ENCODE measurements at places on chromosomes 11 and 22.

- DNase-seq: no peak
Measured at GRCh38 chr22:46251266-46251665, 1.2 kb upstream of the CDPF1 start.

GRCh38 chr11:119284344-119285157, 32.4 kb downstream of the MCAM start:
- DNase-seq: no peak

DNA sequence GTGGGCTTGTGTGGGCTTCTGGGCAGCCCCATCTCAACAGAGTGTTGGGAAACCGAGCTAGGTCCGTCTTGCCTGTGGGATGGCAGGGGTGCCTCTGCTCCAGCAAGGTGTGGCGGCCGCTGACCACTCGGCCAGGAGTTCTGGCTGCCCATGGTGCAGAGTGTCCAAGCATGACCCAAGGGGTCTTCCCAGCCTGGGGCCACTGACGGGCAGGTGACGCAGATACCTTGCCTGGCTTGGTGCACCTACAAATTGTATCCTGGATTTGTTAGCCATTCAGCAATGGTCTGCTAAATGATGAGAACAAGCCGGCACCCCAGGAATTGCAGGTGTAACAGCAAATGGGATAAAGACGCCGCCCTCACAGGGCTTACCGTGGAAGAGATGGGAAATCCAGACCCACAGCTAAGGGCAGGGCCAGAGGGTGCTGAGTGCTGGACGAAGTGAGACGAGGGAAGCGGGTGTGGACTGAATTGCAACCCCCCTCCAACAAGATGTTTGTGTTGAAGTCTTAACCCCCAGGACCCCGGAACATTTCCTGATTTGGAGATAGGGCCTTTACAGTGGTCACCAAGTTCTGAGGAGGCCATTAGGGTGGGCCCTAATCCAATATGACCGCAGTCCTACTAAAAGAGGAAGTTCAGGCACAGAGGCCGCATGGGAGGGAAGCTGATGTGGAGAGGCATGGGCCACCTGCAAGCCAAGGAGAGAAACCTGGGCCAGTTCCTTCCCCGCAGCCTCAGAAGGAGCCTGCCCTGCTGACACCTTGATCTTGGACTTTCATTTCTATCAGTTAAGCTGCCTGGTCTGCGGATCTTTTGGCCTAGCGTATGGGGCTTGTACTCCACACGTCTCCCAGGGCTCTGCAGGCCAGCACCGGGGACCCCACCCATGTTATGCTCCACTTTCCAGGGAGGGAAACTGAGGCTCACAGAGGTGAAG, 45.2 kb upstream of the LINC01488 start:
- no peak for DNase-seq

GRCh38 chr11:59766542-59767224, 11.5 kb downstream of the STX3 start:
- DNase-seq: no peak

GRCh38 chr11:103668859-103669258, 367.6 kb upstream of the DDI1 start:
- DNase-seq: no peak

- no peak for DNase-seq
Measured at GRCh38 chr11:92409355-92409754, 184.7 kb downstream of the FAT3 start.

DNA sequence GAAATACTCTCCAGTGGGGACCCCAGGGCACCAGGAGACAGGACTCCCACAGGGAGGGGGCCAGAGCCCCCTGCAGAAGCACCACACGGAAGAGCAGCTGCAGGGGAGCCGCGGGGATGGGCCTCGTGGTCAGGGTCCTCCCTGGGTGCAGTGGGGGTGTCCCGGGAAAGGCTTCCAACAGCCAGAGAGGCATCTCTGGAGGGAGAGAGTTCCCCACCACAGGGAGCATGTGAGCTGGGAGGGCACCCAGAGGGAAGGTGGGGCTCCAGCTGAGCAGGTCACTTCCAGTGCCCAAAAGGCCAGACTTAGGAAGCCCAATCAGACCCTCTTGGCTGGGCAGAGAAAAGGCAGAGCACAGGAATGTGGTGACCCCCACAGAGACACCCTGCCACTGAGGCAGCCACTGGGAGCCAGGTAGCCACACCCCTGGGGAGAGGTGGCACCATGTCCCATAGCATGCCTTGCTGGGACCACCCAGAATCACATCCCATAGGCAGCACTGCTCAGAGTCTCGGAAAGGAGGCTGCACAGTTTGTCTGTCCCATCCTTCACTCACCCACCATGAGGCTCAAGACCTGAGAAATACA, 49.9 kb upstream of the LMO1 start:
- no peak for DNase-seq

DNA sequence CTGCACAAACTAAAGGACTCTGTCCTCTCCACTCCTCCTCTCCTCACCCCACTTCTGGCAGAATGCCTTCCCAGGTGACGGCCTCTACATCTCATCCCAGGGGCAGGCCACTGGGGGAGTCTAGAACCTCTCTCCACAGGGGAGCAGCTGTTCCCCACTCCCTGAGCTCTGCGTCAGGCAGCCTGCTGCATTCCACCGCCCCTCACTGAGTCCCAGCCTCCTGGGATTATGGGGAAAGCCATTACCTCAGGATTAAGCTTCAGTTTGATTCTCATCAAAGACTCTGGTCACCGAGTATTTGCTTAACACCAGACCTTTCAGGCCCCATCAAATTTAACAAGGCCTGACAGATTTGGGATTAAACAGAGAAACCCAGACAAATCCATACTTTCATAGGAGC, 405.9 kb downstream of the NXPE2 start:
- DNase-seq: no peak

- no peak for DNase-seq
Measured at GRCh38 chr11:132716037-132716436, 816.3 kb downstream of the OPCML start.

DNA sequence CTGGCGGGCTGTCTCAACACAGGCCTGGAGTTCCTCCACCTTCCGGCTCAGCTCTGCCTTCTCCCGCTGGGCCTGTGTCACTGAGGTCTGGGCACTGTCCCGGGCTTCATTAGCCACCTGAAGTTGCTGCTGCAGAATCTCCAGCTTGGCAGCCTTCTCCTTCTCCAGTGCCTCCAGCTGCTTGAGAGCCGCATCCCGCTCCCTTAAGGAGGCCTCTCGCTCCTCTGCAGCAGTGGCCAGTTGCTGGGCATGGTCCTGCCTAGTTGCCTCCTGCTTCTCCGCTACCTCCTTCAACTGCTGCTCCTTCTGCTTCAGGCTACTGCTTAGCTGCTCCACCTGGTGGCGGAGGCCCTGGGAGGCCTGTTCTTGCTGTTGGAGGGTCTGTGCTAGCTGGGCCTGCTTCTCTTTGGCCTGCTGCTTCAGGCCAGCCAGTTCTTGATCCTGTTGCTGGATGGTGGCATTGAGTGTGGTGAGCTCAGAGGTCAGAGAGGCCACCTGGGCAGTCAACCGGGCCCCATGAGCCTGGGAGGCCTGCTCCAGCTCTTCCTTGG, 16.9 kb downstream of the IL18BP start:
- no peak for DNase-seq

DNA sequence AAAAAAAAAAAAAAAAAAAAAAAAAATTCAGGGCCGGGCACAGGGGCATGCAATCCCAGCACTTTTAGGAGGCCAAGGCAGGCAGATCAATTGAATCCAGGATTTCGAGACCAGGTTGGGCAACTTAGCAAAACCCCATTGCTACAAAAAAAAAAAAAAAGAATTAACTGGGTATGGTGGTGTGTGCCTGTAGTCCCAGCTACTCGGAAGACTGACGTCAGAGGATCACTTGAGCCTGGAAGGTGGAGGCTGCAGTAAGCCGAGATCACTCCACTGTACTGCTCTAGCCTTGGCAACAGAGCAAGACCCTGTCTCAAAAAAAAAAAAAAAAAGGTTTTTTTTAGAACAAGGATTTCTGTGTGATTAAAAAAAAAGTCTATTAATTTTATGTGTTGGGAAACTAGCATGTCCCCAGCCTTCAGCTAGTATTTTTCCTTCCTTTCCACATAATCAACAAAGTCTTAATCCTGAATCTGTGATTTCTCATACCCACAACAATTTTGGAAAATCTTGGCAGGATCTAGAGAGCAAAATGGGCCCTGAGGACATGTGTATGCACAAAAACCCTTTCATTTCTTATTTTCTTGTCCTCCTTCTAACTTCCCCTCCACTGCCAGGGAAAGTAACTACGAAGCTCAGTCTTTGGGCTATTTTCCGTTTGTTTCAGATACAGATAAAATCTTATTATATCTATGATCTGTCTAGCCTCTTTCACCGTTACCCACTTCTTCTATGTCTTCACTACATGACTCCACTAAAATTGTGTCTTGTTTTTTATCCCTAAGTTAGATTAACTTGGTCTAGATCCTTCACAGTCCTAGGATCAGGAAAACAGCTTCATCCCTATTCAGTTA, 5.7 kb upstream of the AMBRA1 start:
- no peak for DNase-seq

DNA sequence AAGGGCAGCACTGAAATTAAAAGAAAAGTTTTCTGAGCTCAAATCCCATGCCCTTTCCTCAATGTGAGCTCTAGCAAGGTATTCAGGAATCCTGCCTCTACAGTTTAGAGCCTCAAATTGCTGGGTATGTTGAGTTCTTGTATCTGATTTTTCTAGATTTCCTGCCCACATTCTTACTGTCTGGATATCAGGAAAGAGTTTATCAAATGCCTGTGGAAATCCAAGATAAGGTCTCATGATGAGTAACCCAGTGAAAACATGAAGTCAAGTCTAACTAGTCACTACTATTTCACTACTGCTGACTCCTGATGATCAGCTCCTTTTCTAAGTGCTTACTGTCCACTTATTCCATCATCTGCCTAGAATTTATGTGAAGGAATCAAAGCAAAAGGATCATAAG, 29.8 kb downstream of the LIMK2 start:
- no peak for DNase-seq

DNA sequence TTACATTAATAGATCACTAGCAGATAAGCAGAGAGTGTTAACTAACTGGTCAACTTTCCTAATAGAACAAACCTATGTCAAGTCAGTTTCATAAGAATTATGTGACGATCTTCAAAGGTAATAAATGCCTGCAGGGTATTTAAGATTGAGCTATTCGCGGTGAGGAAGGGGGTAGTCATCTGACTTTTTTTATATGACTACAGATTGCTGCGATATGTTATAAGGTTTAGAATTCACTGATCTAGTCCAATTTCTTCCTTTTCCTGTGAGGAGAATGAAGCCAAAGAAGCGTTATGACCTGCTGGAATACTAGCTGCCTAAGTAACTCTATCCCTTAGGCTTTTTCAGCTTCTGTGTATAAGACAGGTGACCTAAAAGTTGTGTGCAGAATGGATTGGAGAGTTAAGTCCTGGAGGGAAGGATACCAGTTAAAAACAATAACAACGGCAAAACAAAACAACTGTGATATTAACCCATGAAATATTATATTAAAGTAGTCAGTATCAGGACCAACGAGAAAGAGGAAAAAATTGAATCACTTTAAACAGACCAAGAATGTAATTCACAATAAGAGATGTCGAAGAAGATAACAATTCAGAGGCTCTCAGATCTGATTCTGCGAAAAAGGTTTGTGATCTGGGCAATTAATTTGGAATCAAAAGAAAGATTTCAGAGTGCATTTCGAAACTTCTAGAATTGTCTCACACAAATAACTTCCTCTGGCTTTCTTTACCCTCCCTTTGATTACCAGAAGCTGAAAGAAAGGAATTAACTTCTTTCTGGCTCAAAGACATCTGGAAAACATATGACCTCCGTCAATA, 630 bp downstream of the CASP4 start:
- no peak for DNase-seq

DNA sequence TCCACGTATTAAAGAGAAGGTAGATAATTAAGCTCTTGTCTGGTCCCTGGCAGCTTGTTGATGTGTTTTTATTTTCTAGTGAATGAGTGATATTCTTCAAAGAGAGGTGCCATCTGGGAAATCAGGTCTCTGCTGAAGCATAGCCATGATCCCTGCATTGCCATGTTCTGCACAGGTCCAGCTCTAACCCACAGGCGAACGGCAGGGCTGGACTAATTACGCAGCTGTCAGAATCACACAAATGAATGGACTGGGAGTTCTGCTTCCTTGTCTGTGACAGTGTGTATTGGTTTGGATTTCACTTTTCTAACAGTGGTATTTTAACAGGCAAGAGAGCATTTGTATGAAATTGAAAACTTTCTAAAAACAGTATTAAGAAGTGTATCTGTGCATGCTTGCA, 235.6 kb downstream of the FAT3 start:
- DNase-seq: no peak

DNA sequence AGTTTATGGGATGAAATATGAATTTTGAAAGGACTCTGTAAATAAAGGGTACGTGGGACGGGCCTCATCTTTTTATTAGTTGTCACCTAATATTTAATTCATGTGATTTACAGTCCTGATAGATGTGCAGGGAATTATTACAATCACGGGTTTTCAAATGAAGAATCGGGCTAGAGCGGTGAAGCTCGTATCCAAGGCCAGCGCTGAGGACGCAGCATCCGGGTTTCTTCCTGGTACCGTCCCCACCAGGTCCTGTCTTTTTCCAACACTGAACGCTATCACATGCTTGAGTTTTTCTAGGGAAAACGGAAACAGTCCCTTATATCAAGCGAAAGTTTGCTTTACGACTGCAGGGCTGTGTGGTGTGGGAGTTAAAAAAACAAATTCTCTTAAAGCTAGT, 787 bp downstream of the SMDT1 start:
- no peak for DNase-seq

- DNase-seq: no peak
Measured at GRCh38 chr11:16392616-16393015, 36.3 kb upstream of the SOX6 start.

- no peak for DNase-seq
Measured at GRCh38 chr22:41524251-41524661, 20.0 kb downstream of the POLR3H start.
